COR-L47 (cell line): ENCODE measurements at places on chromosomes 3 and 15.
A peak's percentile ranks its signal among the peaks of the same experiment; 100 is the strongest.

- no peak for DNase-seq
Observed at GRCh38 chr15:70281811-70282307, 184.1 kb upstream of the TLE3 start.

DNA sequence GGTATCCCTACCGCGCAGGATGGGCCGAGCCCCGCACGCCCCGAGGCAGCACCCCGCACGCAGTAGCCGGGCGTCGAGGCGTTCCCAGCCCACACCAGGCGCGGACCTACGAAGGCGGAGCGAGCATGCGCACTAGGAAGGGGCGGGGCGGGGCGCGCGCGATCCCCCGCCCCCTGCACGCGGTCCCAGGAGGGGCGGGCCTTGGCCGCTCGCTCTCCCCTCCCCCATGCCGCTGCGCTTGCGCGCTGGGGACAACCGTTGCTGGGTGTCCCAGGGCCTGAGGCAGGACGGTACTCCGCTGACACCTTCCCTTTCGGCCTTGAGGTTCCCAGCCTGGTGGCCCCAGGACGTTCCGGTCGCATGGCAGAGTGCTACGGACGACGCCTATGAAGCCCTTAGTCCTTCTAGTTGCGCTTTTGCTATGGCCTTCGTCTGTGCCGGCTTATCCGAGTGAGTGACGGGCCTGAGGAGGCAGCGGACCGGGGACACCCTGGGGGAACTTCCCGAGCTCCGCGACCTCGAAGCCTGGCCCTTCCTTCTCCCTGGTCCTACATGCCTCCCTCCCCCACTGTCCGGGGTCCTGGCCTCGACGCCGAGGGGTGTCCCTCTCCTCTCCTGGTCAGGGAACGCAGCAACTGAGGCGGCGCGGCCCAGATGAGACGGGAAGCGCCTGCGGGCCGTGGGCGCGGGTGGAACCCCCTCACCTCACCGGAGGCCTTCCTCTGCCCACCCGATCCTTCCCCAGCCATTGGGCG lies at the start of gene SPESP1:
SPESP1 (plus strand) TSS at position 258 of the 755 bp plus-strand sequence; CDS start at position 387, 129 bp downstream.
- no peak for DNase-seq

- DNase-seq, result no peak
Observed at GRCh38 chr15:99425657-99426301, 140.0 kb upstream of the MEF2A start.

DNA sequence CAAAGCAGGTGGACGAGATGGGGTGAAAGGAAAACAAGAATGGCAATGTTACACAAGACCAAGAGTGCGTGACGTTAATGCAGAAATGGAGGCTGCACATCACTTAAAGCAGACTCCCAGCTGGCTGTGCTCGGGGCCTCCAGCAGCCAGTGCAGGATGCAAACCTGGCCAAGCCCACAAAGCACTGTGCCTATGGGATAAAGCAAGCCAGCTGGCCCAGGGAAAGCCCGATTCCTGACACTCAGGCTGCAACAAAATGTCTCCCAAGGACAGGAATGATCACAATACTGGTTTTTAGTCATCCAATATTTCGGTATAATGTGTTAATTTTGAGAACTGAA lies 86.2 kb downstream of the SEC22A start:
- DNase-seq, result no peak

GRCh38 chr3:125231895-125232294 lies 19.3 kb upstream of the SLC12A8 start:
- no peak for DNase-seq

DNA sequence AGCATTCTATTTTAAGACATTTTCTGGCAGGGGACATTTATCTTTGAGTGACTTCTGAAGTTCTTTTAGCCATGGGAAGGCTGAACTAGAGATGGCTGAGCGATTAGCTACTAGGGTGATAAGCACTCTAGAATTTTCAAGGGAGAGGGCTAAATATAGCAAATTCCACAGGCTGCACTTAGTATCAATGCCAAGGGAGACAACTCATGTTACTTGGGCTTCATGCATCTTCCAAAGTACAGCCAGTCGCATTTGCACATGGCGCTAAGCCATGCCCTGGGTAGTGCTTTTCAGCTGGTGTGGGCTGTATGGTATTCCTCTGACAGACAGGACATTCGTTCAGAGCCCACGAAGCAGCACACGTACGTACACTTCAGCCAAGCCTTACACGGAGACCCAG lies 69.6 kb downstream of the RYR3 start:
- DNase-seq, result no peak

- DNase-seq, result no peak
Observed at GRCh38 chr15:74179983-74180880, 6.7 kb downstream of the ISLR start.

DNA sequence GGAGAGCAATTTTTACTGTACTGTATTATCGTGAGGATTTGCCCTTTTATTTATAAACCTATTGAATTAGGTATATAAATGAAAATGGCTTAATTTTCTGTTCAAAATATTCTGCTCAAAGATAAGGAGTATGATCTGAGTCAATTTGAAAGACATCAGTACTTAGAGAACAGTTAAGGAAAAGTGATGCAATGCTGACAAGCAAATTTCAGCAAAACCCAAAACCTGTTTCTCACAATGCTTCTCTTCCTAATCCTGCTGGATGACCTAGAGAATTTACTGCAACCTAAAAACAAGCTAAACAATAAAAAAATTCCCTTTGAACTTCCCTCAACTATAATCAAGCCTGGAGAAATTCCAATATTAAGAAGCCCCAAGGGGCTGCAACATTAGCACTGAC lies 82.7 kb downstream of the RFX7 start:
- DNase-seq, result no peak

DNA sequence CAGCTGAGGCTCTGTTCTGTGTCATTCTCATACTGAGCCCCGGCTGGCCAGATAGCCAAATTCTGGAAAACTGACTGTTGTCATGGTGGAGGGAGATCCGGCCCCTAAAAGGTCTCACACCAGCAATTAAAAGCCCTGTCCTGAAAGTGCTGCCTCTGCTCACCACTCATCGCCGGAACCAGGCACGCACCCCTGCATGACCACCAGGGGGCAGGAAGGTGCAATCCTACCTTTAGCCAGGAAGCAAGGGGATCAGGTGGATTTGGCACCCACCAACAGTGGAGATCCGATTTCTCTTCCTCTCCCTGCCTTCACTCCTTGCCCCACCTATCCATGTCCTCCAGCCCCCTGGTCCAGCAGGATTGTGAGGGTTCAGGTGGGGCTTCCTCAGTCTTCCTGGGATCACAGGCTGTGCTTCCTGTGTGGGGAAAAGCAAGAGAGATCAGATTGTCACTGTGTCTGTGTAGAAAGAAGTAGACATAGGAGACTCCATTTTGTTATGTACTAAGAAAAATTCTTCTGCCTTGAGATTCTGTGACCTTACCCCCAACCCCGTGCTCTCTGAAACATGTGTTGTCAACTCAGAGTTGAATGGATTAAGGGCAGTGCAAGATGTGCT lies 16.1 kb upstream of the CACNA2D2 start:
- peak; percentile 18 for DNase-seq

DNA sequence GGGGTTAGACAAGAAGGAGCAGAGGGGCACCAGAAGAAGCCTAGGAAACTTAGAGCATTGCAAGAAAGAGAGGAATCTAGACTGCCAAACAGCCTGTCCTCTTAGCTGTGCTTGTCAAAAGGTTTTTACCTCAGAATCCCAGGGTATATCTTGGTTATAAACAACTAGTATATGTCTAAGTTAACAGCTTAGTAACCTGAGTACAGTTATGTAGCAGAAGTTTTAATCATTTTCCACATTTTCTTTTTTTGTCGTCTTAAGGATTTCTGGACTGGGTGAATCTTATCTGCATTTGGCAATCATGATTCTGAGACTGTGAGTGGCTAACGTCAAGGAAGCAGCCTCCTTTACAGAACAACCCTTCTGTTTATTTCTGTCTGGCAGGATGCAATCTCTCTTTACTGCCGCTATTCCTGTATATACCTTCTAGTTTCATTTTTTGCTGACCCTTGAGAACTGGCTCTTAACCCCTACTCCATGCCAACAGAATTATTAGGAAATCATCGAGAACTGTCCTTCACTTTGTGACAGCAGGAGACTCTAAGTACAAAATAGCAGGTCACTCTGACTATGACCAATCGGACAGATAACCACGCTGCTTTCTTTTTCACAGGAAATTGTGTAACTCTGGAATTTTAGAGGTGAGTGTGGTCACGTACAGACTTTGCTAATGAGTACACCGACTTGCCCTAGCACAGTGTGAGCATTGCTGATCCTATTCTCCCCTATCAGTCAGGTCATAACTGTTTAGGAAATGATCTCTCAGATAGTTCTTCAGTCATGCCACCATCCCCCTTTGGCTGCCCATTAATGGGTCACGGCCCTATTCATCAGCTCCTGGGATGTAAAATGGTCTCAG lies 3.3 kb upstream of the CP start:
- DNase-seq, result no peak

GRCh38 chr3:3800080-3800455 lies 837 bp downstream of the LRRN1 start:
- DNase-seq, result no peak

GRCh38 chr3:11600501-11601282 lies 43.0 kb downstream of the VGLL4 start:
- no peak for DNase-seq

GRCh38 chr3:181486141-181486885 lies 225.4 kb upstream of the SOX2 start:
- peak; percentile 44 for DNase-seq

- no peak for DNase-seq
Observed at GRCh38 chr3:42701371-42702065, 1.1 kb downstream of the HHATL start.

GRCh38 chr15:41487802-41488201 lies 5.9 kb upstream of the ITPKA start:
- DNase-seq, result no peak

DNA sequence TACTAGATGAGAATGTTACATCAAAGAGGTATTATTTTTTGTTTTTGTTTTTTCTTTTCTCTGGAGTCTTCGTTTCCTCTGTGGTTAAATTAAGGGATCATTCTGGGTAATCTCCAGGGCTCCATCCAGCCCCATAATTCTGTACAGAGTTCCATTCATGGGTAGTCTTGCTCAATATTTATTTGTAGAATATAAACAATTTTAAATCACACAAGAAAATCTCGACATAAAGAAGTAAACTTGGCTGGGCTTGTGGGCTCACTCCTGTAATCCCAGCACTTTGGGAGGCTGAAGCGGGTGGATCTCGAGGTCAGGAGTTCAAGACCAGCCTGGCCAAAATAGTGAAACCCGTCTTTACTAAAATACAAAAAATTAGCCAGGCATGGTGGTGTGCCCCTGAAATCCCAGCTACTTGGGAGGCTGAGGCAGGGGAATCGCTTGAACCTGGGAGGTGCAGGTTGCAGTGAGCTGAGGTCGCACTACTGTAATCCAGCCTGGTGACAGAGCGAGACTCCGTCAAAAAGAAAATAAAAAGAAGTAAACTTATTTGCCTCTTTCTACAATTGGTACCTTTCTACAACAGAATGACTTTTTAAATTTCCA lies 166.8 kb upstream of the TGFBR2 start:
- DNase-seq, result no peak

DNA sequence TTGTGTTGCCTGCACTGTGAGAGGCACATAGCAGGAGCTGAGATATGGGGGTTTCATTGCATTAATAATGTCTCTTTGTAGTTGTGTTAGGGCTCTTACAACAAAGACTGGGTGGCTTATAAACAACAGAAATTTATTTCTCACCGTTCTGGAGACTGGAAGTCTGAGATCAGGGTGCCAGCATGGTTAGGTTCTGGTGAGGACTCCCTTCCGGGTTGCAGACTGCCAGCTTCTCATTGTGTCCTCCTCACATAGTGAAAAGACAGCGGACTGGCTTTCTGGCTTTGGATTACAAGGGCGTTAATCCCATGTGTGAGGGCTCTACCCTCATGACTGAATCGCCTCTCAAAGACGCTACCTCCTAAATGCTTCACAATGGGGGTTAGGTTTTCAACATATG lies 20.6 kb downstream of the TMEM108 start:
- DNase-seq, result no peak

DNA sequence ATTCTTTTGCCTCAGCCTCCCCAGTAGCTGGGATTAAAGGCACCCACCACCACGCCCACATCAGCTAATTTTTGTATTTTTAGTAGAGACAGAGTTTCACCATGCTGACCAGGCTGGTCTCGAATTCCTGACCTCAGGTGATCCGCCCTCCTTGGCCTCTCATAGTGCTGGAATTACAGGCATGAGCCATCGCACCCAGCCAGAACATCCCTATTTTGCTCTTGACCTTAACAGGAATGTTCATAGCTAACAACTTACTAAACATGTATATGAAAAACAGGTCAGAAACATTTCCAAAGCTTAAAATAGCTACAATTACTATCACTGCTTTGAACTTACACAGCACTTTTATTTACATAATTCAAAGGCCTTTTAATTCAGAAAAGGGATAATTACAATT lies 33.7 kb downstream of the UQCC5 start:
- no peak for DNase-seq

DNA sequence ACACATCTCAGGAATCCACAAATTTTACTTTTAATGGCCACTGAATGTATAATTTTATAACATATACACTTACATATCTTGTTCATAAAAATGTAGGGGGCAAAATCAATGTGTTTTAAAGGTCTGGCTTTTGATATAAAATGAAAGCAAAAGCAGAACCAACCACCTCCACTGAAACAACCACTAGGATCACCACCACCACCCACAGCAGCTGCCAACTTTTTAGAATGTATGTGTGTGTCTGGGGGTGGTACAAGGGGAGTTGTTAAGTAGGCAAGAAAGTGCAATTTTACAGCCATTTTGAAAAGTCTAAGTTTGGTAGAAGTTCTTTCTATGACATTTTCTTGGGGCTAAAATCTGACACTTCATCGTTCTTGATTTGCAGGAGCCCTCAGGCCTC lies 44.0 kb downstream of the OTOL1 start:
- no peak for DNase-seq

DNA sequence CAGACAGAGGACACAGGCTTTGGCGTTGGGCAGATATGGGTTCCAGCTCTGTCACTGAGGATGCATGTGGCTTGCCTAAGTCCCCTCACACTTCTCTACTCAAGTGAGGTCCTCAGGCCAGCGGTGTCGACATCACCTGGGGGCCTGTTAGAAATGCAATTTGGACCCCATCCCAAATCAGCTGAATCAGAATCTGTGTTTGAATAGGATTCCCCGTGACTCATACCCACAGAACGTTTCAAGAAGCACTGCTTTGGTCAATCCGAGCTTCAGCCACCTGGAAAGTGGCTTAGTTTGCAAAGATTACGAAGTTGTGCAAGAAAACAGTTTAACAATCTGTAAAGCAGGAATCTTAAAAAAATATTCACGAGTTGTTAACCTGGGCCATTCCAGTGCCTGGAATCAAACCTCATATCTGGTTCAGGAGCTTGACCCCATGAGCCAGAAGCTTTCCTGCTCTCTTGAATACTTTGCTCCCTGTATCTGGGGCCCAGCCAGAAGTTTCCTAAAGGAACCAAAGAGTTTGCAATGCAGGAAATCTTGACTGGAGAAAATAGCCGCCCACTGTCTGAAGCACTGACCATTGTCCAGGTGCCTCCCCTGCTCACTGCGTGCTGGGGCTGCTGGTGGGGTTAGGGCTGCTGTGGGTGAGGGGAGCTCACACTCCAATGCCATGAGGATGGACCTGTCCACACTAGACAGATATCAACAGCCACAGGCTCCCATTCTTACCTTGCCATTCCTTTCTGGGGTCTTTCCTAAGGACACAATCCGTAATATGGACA lies 208.5 kb upstream of the LINGO1 start:
- DNase-seq, result no peak
